ENCODE measurements at places on chromosomes 7 and 10.

- no peak for DNase-seq
These were observed 256.4 kb downstream of the TRIL start for GRCh38 chr7:28701731-28702130.

DNA sequence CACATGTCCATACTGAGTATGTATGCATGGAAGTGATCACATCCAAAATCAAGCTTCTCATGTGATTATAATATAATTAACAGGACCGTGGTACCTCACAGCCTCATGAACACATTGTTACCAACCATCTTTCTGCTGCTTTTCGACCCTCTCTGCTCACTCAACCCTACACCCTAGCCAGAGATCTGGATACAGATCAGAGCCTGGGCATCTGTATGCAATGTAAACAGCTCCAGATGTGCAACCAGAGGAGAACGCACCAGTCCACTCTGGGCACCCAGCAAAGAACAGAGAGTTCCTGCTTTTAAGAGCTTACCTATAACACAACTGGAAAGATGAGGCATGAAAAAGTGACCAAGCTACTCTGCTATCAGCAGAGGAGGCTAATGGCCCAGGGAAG, 145.1 kb downstream of the FGFR2 start:
- DNase-seq = no peak

DNA sequence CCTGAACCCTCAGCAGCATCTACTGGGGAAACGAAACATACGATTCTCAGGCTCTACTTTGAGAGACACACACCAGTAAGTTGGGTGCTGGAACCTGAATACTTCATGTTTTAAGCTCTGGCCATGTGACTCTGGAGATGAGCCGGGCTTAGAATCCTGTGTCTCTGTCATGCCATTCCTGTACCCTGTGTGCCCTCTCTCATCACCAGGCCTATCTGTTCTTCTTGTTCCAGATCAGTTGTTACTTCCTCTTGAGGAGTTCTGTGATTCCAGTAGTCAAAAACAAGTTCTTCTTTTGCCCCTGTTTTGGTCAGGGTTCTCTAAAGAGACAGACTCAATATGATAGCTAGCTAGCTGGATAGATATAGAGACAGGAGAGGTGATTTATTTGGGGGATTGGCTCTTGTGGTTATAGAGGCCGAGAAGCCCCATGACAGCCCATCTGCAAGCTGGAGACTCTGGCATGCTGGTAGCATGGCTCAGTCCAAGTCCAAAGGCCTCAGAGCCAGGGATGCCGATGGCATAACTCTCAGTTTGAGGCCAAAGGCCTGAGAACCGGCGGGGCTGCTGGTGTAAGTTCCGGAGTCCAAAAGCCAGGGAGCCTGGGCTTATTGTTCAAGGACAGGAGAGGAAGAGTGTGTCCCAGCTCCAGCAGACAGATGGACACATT, 54.3 kb downstream of the CHN2 start:
- DNase-seq = no peak

DNA sequence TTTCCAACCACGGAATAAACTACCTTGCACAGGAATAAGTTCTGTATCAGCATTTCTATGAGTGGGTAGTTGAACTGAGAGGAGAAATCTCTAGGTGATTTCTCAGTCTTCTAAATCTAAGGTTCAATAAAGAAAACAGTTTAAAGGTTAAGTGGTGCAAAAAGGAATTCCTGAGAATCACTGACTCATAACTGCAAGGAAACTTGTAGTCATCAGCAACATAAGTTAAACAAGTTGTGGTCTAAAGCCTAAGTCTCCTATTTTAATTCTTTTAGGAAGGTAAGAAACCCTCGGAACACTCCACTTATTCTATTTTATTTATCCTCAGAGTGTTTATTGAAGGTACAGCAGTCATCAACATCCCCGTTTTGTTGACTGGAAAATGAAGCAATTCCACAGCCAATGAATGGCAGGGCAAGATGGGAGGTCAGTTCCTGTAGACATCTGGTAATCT, 92.4 kb upstream of the PIK3CG start:
- peak; percentile 63 for DNase-seq

- DNase-seq = no peak
These were observed 123.2 kb downstream of the ANK3 start for GRCh38 chr10:60266513-60266912.

- DNase-seq = no peak
These were observed 28.9 kb upstream of the LMTK2 start for GRCh38 chr7:98077762-98078161.

- no peak for DNase-seq
These were observed 615.1 kb downstream of the SDK1 start for GRCh38 chr7:3916146-3916545.

GRCh38 chr10:70765794-70766594, 19.2 kb downstream of the TBATA start:
- no peak for DNase-seq

DNA sequence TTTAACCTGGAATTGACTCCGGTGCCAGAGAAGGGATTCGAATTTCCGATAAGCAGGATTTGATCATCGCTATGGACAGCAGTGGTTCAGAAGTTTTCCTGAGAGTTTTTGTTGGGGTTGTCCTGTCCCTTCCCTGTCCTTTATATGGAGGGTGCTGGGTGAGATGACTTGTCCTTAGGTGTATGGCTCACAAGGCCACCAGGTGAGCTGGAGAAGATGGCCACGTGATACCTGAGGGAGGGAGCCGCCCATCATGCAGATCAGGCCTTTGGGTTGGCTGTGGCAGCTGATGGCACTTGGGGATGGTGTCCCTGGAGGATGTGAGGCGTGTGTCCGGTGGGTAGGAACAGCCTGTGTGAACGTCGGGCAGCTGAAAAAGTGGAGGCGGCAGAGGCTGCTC, 187.7 kb downstream of the PTPN20 start:
- DNase-seq = no peak

DNA sequence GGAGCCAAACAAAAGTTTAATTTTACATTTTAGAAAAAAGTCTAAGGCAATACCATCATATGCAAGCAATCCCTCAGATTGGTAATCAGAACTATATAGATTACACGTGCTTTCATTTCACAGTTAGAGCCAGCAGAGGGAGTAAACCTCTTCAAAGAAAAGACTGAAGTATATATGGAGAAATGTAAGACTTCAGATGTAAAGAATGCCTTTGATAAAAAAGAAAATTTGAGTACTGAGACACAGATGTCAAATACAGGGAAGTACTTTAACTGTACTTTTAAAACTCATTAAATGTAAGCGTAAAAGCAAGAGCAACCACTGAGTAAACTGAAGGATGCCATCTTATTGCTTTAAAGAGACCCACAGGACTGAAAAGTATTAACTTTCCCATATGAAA, 101.4 kb upstream of the FAM133B start:
- DNase-seq = peak; percentile 71

- DNase-seq = no peak
These were observed 90.5 kb upstream of the PLXNA4 start for GRCh38 chr7:132666774-132667172.

GRCh38 chr10:6701289-6701688, 121.2 kb upstream of the PRKCQ start:
- DNase-seq = no peak

DNA sequence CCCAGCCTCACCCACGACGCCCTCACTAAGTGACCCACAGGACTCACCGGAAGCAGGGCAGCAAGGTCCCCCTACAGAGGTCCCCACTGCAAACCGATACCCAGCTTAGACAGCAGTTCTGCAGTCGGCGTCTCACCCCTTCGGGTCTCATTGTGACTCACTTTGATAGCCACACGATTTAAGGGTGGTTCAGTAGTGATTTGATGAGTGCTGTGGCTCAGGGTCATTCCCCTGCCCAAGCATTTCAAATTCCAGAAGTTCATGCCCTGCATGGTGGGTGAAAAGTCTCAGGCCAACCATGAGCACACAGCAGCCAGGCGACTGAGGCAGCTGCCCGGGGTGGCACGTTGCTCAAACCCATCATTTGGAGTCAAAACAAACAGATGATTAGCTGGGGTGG, 93.2 kb downstream of the EGFR start:
- no peak for DNase-seq

DNA sequence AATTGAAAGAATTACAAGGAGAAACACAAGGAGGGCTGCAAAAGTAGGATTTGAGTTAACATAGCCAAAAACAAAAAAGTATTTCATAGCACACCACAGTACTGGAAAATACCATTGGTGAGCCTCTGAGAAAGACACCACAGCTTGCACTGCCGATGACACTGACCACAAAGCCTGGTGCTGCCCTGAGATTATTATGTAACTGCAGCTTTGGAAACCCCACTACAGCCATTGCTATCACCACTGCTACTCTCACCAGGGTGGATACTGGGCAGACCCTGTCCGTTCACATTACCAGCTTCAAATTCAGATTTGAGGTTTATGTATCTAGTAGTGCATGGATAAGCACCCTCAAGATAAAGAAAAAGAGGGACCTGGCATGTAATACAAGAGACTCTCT, 1246.7 kb upstream of the SORCS1 start:
- DNase-seq = no peak

DNA sequence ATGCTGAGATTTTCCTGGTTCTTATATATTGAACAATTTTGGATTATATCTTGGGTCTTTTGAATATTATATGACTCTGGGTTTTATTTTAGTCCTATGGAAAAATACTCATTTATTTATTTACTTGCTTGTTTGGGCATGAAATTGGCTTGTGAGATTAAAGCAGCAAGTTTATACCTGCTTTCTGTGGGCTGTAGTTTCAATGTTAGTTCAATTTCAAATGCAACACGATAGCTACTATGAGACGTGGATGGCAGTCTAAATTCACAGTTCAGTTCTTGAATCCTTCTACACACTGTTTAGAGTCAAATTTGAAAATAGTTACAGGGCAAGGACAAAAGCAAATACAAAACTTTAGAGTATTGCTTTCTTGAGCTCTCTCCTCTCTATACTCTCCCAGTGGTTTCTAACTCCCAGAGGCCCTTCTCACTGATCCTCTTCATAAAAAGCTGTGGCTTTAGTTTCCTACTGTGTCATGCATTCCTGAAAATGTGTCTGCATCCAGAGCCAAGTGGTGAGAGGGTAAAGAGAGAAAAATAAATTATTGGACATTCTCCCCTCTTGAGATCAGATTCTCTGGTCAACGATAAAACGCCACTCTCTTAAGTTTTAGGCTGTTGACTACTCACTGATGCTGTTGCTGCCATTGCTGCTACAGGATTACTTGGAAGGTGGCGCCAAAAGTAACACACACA, 34.4 kb downstream of the POLR1F start:
- DNase-seq = peak; percentile 19

DNA sequence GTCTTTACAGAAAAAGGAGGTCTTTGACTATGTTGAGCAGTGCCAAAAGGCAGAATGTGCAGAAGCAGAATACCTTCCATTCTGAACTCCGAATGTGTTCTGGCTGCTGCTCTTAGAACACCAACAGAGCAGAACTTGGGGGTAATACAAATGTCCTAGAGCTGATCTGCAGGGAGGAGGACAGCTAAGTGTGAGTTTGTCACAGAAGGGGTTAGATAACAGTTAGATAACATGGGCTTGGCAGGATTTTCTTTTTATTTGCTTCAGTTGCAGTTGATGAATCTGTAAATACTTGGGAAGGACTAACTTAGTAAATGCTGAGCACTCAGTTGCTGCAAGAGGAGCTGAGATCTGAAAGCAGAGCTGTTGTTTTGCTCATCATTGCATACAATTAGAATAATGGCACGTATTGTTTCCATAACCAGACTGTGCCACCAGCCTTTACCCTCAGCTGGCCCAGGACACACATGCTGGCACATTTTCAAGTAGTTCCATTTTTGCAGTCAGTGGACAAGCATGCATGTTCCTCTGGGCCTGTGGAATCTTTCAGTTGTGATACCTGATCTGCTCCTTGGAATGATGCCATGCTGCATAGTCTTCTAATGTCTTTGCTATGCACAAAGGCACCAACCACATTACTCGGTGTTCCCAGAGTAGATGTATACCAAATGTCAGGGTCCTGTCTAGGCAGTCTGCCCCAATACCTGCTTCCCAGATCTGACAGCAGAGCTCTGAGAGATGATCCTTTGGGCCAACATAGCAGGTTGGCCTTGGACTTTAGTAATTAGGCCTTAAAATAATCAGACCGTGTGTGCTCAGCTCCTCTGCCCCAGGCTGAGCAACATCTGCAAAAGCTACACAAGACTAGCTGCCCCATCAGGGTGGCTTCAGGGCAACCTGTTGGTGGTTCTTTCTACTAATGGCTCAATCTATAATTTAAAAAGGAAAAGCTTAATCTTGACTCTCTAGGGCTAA, 55.7 kb downstream of the GSDME start:
- DNase-seq = peak; percentile 95

GRCh38 chr7:139421123-139421522, 61.4 kb downstream of the LUC7L2 start:
- DNase-seq = no peak

GRCh38 chr7:93923942-93924341, 2.4 kb downstream of the GNG11 start:
- DNase-seq = peak; percentile 23

GRCh38 chr7:129298268-129298893, 73.6 kb downstream of the AHCYL2 start:
- peak; percentile 22 for DNase-seq

DNA sequence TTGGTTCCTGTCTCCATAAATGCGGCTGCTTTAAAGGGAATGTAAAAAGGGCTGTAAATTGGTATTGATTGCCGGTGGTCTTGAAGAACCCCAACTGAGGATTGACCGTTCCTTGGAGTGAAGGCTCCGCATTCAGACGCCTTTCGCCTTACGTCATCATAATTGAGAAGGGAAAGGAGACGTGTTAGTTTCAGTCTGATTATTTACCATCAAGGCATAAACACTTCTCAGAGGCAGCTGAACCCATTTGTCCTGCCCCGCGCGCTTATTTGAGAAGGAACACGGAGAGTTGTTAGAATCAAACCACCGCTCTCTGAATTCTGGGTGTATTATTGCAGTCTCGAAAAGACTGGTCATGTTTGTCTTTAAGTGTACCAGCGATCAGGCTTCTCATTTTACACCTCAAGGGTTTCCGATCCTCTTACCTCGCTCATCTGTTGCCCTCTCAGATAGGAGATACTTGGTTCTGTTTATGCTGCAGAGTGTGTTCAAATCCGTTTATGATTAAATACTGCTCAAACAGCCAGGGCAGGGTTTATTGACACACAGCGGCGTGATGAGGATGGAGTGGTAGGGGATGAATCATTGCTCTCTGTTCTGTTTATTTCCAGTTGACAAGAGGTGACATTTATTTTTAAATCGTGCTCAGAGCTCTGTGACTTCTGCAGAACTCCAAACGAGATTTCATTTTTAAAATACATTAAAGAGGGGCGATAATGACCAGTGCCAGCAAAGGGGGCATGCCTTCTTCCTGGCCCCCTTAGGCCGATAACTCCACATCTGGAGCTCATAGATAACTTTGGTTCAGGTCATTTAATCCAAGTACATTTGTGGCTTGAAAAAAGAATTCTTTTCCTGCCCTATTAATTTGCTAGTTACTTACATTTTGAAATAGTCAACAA, 30.4 kb downstream of the FOXK1 start:
- peak; percentile 63 for DNase-seq

DNA sequence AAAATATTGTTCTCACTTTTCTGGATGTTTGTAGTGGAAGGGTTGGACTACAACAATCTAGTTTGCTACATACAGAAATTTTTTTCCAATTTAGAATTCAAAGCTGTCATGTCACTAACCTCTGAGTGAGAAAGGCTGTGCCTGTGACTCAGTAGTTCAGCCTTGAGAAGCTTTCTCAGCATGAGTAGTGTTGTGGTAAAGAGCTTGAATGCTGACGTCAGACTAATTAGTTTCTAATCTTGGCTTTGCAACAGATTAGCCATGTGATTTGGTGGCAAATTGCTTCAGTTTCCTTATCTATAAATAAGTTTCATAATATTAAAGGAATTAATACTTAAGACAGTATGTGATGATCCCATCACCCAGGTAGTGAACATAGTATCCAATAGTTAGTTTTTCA, 83.8 kb downstream of the ABCA13 start:
- peak; percentile 47 for DNase-seq
